ENCODE measurements at places on chromosomes 6 and 20.

DNA sequence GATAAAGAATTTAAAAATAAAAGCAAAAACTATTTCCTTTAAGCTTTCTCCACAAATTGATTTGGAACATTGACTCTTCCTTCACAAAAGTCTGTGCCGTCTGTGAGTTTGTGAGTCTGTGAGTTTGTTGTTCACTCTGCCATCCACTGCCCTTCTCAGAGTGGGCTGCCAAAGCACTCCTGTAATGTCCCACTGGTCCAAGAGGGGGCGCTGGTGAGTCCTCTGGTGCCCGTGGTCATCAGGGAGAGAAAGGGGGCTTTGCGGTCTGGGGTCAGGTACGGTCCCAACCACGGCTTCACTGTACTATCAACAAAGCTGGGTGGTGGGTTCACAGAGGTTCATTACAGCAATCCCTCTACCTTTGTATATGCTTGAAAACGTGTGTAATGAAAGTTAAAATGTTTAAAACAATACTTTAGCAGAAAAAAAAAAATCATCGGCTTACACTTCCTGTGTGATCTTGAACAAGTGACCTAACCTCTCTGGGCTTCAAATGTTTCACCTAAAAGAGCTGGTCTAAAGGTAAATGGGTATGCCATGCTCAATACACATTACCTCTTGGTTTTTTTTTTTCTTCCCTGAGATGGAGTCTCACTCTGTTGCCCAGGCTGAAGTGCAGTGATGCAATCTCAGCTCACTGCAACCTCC, 5.6 kb upstream of the ANKRD60 start:
- no peak for DNase-seq

- no peak for DNase-seq
Measured at GRCh38 chr6:105272786-105273185, 93.0 kb upstream of the POPDC3 start.

DNA sequence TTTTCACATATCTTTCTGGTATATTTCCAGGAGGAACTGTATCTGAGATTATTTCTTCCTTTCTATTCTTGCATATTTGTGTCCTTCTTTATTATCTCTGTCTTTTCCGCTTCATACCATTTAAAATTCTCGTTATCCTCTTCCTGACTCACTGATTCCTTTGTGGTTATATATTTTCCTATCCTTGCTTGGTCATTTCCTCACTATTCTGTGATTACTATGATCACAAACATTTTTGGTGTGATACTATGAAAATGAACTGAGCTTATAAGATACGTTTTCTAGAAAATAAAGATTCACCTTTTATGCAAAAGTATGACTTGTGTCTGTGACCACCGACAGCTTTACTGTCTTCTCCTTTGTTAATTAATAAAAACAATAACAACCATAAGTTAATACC, 26.5 kb upstream of the MYCT1 start:
- DNase-seq: no peak

DNA sequence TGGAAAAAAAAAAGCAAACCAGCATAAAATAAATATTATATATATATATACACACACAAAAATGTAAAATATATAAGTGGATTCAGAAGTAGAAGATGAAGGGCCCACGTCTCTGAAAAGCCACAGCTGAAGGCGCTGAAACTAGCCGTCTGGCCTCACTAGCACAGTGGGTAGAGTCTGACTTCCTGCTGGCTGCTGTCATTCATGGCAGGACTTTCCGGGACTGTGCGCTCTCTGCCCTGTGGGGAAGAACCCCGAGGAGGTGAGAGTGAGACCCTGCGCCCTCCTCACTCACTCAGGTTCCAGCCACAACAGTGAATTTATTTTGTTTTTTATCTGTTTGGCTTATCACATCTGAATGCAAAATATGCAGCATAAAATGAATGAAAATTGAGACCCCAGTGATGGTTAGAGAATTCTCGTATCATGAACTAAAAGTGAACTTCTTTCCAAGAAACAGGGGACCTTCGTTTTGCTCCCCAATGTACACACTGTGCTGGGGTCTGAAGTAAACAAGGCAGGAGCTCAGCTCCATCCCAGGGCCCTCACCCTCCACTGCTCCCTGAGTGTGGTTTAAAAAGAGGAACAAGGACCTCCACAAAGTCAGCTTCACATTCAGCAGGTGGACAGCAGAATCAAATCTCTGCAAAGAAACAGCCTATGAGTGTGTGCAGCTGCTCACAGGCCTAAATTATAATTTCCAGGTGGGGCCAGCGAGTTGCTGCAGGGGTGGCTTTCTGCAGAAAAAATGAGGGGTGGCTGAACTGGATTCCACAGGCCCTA, 1.3 kb upstream of the RAMACL start:
- DNase-seq: no peak

DNA sequence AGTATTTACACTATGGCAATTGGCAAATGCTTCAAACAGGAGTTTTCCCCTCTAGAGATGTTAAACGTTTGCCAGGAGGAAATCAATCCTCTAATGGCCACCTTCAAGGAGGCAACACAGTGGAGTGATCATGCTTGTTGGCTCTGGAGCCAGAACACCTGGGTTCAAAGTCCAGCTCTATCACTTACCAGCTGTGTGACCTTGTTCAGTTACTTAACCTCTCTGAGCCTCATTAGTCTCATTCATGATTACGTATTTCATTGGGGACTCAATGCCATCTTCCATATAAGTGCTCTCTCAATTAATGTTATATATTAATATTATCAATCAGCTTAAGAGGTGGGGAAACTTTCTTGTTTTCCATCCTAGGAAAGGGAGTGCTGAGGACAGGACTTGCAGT, 26.1 kb downstream of the SLC52A3 start:
- DNase-seq: no peak

DNA sequence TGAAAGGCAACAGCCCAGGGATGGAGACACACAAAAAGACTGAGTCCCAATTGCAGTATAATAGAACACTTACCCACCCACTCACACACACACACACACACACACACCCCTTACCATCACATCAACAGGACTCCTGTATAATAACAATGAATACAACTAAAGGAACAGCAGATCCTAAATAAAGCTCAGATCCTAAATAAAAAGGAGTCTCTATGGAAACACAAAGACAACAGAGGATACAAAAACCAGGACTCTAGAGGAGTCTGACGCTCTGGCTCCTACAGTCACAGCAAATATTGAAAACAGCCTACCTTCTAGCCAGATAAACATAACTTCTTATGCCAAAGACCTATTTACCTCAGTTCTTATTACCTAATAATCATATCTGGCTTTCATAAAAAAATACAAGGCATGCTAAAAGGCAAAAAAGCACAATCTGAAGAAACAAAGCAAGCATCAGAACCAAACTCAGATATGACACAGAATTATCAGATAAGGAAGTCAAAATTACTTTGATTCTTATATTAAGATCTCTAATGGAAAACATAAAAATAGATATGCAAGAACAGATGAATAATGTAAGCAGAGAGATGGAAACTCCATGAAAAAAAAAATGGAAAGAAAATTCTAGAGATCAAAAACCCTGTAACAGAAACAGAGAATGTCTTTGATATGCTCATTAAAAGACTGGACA, 134.9 kb downstream of the MMUT start:
- DNase-seq: no peak

- DNase-seq: no peak
Measured at GRCh38 chr20:45254383-45255262, at the start of gene SLPI. SLPI (minus strand) TSS chr20:45254564; CDS start chr20:45254543, 21 bp downstream.

GRCh38 chr6:32666420-32667300, at the start of gene HLA-DQB1:
HLA-DQB1 (minus strand) TSS chr6:32666657; CDS start chr6:32666607, 50 bp downstream.
- DNase-seq: no peak

DNA sequence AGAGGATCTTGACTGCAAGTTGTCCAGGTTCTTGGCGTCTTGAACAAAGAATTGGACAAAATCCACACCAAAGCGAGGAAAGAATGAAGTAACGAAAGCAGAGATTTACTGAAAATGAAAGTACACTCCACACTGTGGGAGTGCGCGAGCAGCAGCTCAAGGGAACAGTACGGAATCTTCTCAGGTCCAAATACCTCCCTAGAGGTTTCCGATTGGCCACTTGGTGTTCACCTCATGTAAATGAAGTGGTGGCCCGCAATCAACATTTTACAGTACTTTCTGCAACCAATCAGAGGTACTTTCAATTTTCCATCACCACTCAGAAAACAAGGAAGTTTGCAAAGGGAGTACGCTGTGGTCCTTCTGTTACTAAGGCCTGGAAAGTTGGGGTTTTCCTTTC, 122.4 kb downstream of the PTPRK start:
- no peak for DNase-seq

DNA sequence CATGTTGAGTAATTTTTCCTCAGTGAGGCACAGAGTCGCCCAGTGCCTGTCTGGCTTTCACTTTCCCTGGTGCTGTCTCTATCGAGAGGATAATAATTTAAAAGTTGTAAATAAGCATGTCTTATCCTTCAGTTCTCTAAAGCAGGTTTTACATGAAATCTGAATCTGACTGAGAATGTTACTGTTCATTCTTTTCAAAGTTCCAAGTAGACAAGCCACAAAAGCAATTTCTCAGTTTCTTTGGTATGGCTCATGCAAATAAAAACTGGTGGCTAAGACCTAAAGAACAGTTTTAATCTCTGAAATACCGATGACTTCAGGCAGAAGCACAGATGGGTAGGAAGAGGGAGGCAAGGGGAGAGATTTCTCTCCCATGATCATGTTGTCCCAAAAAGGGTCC, 87.6 kb upstream of the GCM1 start:
- DNase-seq: no peak

DNA sequence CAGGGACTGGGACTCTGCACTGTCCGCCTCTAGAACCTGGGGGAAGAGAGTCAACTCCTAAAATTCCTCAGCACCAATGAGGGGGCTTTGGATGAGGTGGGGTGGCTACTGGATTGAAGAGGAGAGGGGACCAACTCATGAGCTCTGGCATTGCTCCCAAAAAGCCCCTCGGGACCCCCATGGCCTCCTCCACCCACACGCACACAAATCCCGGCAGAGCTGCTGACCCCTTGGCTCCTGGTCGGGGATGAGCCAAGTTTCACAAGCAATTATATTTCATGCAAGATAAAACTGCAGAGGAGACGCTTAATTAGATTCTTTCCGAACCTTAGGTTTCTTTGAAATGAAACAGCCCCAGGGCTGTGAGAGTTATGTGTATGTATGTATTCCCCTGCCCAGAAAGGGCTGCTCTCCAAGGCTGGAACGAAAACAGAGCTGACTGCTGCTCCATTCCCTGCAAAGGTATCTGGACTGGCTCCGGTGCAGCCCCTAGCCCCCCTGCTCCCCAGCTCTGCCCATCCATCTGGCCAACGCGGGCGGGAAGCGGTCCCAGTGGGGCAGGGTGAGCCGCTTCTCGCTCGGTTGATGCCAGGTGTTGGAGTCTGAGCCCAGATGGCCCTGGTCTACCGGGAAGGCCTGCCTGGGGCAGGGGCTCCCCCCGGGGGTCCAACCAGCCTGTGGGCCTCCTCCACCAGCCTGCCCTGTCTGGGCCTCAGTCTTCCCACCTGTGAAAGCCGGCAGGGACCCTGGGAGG, 46.8 kb upstream of the STX16 start:
- no peak for DNase-seq

- no peak for DNase-seq
Measured at GRCh38 chr6:155212616-155213380, 51.0 kb upstream of the CLDN20 start.

- DNase-seq: no peak
Measured at GRCh38 chr6:122803171-122803661, 14.2 kb downstream of the SMPDL3A start.

DNA sequence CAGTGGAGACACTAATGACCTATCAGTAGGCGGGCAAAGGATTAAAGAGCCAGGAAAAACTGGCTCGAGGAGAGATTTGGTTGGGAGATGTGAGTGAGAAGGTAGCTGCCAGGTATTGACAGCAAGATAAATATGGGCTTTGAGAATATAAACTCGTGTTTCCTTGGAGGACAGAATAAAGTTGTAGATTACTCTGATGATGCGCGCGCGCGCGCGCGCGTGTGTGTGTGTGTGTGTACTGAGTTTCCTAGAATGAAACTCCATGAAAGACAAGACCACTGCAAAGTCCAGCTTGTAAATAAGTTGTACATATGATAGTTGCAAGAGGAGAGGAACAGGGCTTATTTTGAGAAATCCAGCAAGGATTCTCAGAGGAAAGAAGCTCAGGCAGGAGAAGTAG, 13.3 kb upstream of the TREM2 start:
- no peak for DNase-seq

GRCh38 chr6:92169506-92169905, 1249.9 kb downstream of the EPHA7 start:
- no peak for DNase-seq

DNA sequence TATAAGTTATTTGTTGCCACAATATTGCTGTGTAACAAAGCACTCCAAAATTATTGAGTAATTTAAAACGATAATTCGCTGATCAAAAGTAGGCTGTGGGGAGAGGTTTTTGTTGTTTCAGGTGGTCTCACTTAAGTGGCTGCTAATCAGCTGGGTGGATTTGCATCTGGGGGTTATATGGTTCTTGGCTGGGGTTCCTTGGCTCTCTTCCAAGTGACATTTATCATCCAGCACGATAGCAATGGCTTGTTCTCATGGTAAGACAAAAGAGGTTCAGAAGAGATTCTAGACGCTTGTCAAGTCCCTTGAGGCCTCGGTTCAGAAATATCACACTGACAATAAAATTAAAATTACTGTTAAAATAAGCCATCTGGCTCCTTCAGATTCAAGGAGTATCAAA, 1648.8 kb downstream of the GRIK2 start:
- DNase-seq: no peak

GRCh38 chr20:46350201-46350985, 42.1 kb upstream of the CDH22 start:
- no peak for DNase-seq

GRCh38 chr6:159646733-159647132, 46.3 kb downstream of the SOD2 start:
- no peak for DNase-seq

Data from NCI-H2081 treated with DMSO at 0.1 percent for 48 hours (cell line).